Right lobe of liver (tissue), 6 donors: ENCODE measurements at places on chromosomes 12 and 14.

GRCh38 chr12:120470150-120470784, 719 bp upstream of the SRSF9 start:
- peak overlapping the region; percentile 92 for H3K27ac ChIP-seq
- peaks cover 2% of the 10 kb centered on the region for H3K36me3 ChIP-seq
- peak overlapping the region; percentile 89 for H3K4me3 ChIP-seq
- H3K27me3 ChIP-seq: no peaks in the 10 kb centered on the region

GRCh38 chr12:54017027-54017788, 8.4 kb downstream of the HOXC8 start:
- H3K4me1 ChIP-seq: no peaks in the 10 kb centered on the region
- H3K27ac ChIP-seq: no peak overlapping the region
- H3K4me3 ChIP-seq: peak overlapping the region; percentile 39

DNA sequence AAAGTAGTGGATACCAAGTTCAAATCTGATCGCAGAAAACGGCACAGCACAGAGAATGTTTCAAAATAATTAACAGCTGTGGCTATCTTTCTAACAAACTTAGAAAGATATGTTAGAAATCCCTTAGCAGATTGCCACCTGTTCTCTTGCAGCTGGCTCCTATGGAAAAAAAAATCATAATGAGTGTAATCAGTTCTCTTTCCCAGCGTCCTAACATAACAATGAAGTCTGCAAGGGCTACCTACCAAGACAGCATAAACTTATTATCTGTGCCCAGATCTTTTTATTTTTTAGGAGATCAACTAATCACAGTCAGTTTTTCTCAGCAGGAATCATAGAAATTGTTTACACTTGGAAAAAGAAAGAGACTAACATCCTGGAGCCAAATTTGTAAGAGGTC, 358.6 kb upstream of the FOXG1 start:
- no peak for DNase-seq
- no peaks in the 10 kb centered on the region for H3K36me3 ChIP-seq
- no peak overlapping the region for H3K4me3 ChIP-seq

GRCh38 chr12:43098766-43099550, 453.0 kb downstream of the ADAMTS20 start:
- no peaks in the 10 kb centered on the region for H3K27me3 ChIP-seq
- no peak overlapping the region for H3K4me3 ChIP-seq
- no peak for DNase-seq

DNA sequence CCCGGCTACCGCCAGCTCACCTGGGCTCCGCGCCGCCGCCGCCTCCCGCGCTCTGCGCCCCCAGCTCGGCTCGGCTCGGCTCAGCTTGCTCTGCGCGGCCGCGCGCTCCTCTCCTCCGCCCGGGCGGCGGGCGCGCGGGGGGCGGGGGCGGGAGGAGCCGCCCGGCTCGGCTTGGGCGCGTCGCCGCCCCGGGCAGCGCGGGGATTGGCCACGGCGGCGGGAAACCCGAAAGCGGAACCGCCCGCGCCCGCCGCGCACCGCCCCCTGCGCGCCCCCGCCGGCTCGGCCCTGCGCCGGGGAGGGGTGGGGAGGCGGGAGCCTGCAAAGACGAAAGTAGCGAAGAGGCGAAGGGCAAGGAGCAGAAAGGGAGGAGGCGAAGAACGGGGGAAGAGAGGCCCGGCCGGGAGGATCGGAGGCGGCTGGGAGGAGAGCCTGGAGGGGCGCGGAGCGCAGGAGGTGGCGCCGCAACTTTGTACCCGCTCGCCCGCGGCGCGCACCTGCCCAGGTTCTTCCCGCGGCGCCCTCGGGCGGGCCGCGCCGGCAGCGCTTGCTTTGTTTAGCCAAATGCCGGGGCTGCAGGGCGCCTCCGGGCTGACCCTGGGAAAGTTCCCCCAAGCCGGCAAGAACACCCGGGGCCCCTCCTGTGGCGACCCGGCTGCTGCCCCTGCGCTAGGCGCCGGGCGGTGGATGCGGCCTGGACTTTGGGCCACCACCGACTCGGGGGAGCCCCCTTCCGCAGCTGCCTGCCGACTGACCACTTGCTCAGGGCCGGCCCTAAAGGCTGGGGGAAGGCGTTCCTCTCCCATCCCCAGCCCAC, at the start of gene CAMKK2:
CAMKK2 (minus strand) TSS at position 92 of the 817 bp plus-strand sequence. CDS start 22,183 bp downstream, outside the sequence.
- peak within 1 kb of the TSS; percentile 84 for H3K27ac ChIP-seq
- DNase-seq: peak; percentile 88
- H3K27me3 ChIP-seq: no peaks in the 10 kb centered on the region
- H3K4me3 ChIP-seq: peak within 1 kb of the TSS; percentile 93

GRCh38 chr14:105926373-105927095, 400.2 kb downstream of the TMEM121 start:
- no peaks in the 10 kb centered on the region for H3K27me3 ChIP-seq
- no peak overlapping the region for H3K27ac ChIP-seq
- peak; percentile 14 for DNase-seq
- no peaks in the 10 kb centered on the region for H3K4me1 ChIP-seq
- no peak overlapping the region for H3K4me3 ChIP-seq
- H3K36me3 ChIP-seq: no peaks in the 10 kb centered on the region

DNA sequence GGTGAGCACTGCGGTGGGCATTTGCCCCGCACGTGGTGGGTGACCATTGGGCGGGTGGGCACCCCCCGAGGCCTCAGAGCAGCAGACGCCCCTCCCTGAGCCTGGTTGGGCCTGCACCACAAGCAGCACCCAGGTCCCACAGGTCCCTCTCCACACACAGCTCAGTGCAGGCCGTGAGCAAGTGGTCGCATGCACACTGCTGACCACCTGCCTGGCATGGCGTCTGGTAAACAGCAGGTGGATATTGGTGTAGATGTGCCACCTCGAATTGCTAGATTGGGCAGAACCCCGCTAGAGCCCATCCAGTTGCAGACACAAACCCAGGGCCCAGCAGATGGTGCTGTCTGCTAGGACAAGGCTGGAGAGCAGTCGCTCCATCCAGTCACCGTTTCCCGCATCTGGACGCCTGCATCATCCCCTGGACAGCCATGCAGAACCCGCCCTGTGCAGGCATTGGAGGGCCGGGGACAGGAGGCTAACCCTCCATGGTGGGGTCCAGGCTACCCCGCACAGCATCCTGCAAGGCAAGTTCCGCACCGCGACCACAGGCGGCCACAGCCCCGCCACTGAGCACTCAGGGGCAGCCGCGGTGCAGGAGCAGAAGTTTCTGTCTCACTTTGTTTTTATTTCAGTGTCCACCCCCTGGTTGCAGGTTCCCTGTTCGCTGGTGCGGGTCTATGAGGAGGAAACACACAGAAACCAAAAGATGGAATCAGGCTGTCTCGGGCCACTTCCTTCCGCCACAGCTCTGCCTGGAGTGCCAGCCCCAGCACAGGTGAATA, 45.6 kb upstream of the RIMBP2 start:
- no peaks in the 10 kb centered on the region for H3K36me3 ChIP-seq
- no peaks in the 10 kb centered on the region for H3K27me3 ChIP-seq
- DNase-seq: no peak
- no peak overlapping the region for H3K4me3 ChIP-seq

GRCh38 chr12:131020326-131021153, 66.8 kb downstream of the ADGRD1 start:
- no peaks in the 10 kb centered on the region for H3K36me3 ChIP-seq
- DNase-seq: no peak
- H3K4me3 ChIP-seq: no peak overlapping the region
- H3K27ac ChIP-seq: no peak overlapping the region
- no peaks in the 10 kb centered on the region for H3K27me3 ChIP-seq
- no peaks in the 10 kb centered on the region for H3K4me1 ChIP-seq

GRCh38 chr12:15856097-15856982, 25.8 kb upstream of the STRAP start:
- H3K4me3 ChIP-seq: no peak overlapping the region
- no peaks in the 10 kb centered on the region for H3K4me1 ChIP-seq
- no peak overlapping the region for H3K27ac ChIP-seq

DNA sequence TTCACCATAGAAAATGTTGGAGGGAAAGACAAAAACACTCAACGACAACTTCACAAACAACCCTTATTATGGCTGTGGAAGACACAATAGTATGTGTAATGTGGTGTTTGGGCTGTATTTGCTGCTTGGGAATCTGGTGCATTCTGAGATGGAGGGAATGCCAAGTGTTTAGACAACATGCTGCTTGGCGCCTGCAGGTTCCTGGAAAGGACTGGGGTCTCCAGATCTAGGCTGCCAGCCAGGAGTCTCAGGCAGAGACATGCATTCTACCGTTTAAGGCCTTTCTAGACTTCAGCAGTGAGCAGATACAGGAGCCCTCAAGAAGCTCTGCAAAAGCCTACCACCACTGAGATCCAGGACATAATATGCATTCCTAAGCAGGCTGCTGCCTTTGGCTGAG, 418.7 kb downstream of the NRXN3 start:
- no peak overlapping the region for H3K27ac ChIP-seq
- no peaks in the 10 kb centered on the region for H3K36me3 ChIP-seq
- H3K4me1 ChIP-seq: no peaks in the 10 kb centered on the region
- no peaks in the 10 kb centered on the region for H3K27me3 ChIP-seq
- H3K4me3 ChIP-seq: no peak overlapping the region

DNA sequence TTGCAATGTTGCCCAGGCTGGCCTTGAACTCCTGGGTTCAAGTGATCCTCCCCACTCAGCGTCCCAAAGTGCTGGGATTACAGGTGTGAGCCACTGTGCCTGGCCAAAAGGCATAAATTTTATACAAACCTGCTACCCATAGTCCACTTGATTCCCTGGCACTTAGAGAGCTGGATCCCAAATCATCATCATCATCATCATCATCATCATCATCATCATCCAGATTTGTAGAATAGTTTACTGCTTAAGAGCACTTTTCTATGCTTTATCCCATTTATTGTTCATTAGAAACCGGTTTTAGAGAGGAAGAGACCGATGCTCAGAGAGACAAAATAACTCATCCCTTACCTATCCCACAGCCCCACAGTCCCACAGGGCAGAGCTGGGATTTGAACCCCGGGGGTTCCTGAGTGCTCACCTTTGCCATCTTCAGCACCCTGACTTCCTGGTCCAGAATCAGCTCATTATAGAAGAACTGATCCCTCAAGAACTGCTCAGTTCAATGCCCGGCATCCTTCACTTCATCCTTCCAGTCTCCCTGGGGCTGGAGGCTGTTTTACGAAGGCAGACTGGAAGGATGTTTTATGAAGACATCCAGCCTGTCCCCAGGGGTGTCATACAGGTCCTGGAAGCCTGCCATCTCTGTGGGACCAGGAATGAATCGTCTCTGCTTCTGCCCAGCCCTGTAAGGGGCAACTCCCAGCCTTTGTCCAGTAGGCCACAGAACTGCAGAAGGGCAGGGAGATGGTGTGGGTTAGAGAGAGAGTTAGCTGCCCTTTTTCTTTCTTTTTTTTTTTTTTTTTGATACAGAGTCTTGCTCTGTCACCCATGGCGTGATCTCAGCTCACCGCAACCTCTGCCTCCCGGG, 20.2 kb upstream of the OASL start:
- H3K36me3 ChIP-seq: no peaks in the 10 kb centered on the region
- peak; percentile 34 for DNase-seq
- H3K4me1 ChIP-seq: no peaks in the 10 kb centered on the region
- peak overlapping the region; percentile 73 for H3K27ac ChIP-seq
- no peak overlapping the region for H3K4me3 ChIP-seq

GRCh38 chr12:108099073-108099472, 30.0 kb upstream of the WSCD2 start:
- no peak for DNase-seq
- H3K4me1 ChIP-seq: no peaks in the 10 kb centered on the region
- no peaks in the 10 kb centered on the region for H3K27me3 ChIP-seq
- no peak overlapping the region for H3K4me3 ChIP-seq
- no peaks in the 10 kb centered on the region for H3K36me3 ChIP-seq
- H3K27ac ChIP-seq: no peak overlapping the region

GRCh38 chr12:99223579-99223978, 424.0 kb upstream of the GARIN6 start:
- H3K27ac ChIP-seq: no peak overlapping the region
- no peaks in the 10 kb centered on the region for H3K36me3 ChIP-seq
- no peak overlapping the region for H3K4me3 ChIP-seq

- H3K4me1 ChIP-seq: no peaks in the 10 kb centered on the region
- no peak overlapping the region for H3K27ac ChIP-seq
- no peaks in the 10 kb centered on the region for H3K27me3 ChIP-seq
- no peak for DNase-seq
- H3K4me3 ChIP-seq: no peak overlapping the region
Measured at GRCh38 chr12:128671528-128672042, 152.2 kb downstream of the SLC15A4 start.

DNA sequence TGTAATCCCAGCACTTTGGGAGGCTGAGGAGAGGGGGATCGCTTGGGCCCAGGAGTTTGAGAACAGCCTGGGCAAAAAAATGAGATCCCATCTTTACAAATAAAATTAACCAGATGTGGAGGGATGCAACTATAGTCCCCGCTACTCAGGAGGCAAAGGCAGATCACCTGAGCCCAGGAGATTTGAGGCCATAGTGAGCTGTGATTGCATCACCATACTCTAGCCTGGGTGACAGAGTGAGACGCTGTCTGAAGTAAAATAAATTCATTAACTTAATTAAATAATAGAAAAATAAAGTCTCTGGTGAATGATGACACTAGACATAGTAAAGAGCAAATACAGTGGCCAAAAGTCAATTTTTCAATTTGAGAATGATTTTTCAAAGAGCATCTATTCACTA, 16.1 kb upstream of the PLEKHA5 start:
- H3K36me3 ChIP-seq: no peaks in the 10 kb centered on the region
- no peak overlapping the region for H3K27ac ChIP-seq

DNA sequence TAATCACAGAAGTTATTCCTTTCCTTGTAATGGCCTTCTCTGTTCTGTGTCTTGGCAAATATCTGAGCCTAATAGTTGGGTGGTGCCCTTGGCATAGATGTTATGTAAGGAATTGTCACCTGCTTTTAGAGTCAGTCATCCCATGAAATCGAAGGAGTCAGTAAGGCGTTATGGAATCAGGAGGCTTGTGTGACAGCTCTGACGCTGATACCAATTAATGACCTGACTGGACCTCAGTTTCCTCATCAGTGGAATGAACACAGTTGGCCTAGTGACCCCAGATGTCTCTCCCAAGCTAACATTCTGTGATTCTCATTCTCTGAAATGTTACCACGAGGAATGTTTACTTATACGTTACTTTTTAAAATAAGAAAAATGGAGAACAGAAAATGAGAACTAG, 32.1 kb downstream of the TXNRD1 start:
- H3K27ac ChIP-seq: no peak overlapping the region
- H3K4me3 ChIP-seq: no peak overlapping the region
- no peaks in the 10 kb centered on the region for H3K27me3 ChIP-seq

GRCh38 chr14:70624972-70625371, 16.7 kb upstream of the TTC9 start:
- H3K4me1 ChIP-seq: no peaks in the 10 kb centered on the region
- H3K4me3 ChIP-seq: no peak overlapping the region
- DNase-seq: no peak
- no peaks in the 10 kb centered on the region for H3K27me3 ChIP-seq
- H3K36me3 ChIP-seq: no peaks in the 10 kb centered on the region

- no peak overlapping the region for H3K27ac ChIP-seq
- no peaks in the 10 kb centered on the region for H3K4me1 ChIP-seq
- H3K4me3 ChIP-seq: no peak overlapping the region
- H3K27me3 ChIP-seq: no peaks in the 10 kb centered on the region
- DNase-seq: no peak
Measured at GRCh38 chr14:61663312-61663979, 31.9 kb upstream of the HIF1A start.
